ENCODE measurements at places on chromosomes 3 and 15.

DNA sequence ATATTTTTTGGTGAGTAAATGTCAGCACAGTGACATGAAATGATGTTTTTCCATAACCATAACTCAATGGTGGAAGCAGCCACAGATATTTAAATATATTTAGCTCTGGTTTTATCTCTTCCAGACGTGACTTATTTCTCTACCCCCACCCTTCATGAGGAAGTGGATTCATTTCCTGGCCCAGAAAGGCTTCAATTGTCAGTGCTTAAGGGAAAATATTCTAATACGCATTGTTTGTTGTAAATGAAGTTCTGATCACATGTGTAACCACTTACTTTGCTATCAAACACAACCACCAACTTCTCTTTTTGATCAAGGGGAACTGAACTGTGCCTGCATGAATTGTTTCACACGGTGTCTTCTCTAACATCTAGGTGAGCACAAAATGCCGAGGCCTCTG is 14.0 kb downstream of the CLDN16 start:
- no peak for DNase-seq

DNA sequence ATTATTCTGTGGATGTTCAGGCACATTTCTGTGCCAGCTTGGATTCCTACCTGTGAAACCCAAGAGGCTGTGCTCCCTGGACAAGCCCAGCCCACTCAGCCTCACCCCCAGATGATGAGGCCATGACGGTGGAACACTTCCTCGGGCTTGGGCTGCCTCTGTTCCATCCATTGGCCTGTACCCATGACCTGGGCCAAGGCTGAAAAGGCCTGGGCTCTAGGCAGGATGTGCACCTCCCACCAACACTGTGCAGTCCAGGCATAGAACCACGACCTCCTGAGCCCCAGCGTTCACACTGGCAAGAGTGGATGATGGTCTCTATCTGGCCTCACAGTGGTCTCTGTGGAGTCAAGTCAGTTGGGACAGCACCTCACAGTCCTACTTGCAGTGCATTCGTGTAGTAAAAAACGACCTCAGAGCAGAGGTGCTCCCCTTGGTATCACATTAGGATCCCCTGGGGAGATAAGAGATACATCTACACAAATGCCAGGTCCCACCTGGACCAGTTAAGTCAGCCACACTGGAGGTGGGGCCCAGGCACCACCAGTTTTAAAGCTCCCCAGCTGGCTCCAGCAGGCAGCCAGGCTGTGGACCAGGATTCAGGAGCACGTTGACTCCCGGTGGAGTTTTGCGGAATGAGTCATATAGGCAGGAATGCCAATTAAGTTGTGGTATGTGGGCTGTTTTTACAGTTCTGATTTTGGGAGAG is 39.0 kb upstream of the IGF1R start:
- no peak for DNase-seq

DNA sequence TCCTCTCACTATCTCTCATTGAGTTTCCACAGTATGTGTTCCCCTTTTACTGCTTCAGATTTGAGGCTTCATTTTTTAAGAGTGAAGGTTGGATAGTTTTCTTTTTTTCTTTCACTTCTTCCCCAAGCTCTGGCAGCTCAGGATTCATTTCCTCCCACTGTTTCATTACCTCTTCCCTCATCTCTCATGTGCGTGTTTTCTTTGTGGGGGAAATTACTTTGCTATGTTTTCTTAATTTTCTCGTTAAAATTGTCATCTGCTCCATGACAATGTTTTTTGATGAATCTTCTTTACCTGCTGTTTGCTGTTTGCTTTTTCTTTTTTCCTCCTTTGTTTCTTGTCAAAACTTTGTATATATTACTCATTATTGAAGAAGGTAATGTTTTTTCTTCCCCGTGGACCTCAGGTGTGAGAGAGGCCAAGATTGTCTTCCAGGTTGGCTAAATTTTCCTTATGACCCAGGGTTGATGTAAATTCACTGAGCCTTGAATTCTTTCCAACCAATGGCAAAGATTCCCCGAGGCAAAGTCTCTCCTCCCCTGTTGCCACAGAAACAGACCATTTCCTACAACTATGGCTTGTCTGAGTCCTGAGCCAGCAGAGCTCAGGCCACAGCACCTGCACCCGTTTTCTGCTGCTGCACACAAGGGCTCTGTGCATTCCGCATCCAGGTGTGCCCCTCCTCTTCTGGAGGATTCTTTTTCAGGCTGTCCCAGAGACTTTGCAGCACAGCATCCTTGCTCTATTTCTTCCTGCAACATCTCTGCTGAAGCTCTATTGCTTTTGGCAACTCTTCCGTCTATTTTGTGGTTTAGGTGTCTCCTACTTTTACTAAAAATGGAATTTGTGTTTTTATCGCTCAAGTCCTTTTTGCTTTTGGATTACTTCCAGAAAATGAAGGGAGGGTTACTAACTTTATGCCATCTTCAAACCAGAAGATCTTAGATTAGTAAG is 66.1 kb downstream of the NOX5 start:
- no peak for DNase-seq

DNA sequence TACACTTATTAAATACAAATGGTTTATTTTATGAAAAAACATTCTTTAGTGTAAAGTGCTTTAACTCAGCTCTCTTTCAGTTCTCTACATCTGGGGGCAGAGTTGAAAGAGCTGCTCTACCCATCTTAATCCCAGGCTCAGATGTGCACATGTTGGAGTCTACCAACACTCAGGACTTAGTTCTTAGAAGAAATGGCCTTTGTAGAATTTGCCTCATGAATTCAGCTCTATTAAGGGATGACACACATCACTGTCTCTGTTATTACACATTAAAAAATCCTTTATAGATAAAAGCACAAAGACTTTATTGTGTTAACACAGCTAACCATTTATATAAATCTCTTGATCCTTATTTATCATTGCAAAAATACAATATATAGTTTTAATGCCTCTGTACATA is 31.7 kb upstream of the GSK3B start:
- DNase-seq = no peak

- no peak for DNase-seq
These were observed 36.6 kb upstream of the STT3B start for GRCh38 chr3:31495971-31496665.

- DNase-seq = no peak
These were observed 55.6 kb upstream of the LRTM1 start for GRCh38 chr3:54983266-54984099.

GRCh38 chr3:14988988-14989394 is 41.6 kb downstream of the NR2C2 start:
- no peak for DNase-seq

GRCh38 chr3:32865383-32865782 is 47.6 kb downstream of the TRIM71 start:
- DNase-seq = no peak

GRCh38 chr15:43867096-43867495 is 40.3 kb downstream of the WDR76 start:
- DNase-seq = no peak
